Tibial nerve (tissue), 4 donors: ENCODE measurements at places on chromosomes 4 and X.
A peak's percentile ranks its signal among the peaks of the same experiment; 100 is the strongest.

GRCh38 chrX:85001344-85001743, 2.3 kb upstream of the APOOL start:
- H3K4me3 ChIP-seq = no peak overlapping the region
- H3K4me1 ChIP-seq = peaks cover 6% of the 10 kb centered on the region
- no peak overlapping the region for H3K27ac ChIP-seq

GRCh38 chr4:181148470-181148869, 1094.7 kb upstream of the TENM3 start:
- H3K27me3 ChIP-seq = no peaks in the 10 kb centered on the region
- no peak overlapping the region for H3K27ac ChIP-seq
- no peak for DNase-seq
- H3K36me3 ChIP-seq = no peaks in the 10 kb centered on the region
- no peak overlapping the region for H3K4me3 ChIP-seq

DNA sequence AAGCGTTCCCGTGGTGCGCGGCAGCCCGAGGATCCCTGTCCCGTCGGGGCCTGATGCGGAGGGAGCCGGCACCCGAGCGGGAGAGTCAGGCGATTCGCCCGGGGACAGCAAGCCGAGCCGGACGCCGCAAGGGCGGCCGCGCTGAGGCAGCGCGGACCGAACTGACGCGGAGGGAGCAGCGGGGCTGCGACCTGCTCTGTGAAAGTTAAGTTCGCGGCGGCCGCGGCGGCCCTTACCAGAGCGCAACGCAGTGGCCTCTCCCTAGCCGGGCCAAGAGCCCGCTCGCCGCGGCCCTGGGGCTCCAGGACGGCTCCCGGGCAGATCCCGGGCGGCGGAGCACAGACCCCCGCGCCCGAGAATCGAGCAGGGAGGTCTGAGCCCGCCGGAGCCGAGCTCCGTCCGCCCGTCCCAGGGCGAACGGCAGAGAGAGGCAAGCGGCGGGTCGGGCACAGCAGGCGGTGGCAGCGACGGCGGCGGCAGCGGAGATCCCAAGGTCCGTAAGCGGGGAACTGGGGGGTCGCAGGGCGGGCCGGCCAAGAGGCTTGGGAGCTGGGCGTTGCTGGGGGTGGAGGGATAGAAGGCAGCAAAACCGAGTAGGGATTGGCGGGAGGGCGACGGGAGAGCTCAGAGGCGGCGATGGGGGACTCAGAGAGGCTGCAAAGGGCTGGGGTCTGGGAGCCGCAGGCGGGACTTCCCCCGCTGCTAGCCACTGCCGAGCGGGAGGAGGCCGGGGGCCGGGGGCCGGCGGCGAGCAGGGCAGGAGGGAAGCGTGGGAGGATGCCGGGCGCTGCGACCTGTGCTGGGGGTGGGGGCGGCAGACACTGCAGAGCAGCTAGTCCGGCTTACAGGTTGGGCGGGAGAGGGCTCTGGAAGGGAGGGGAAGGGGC, 1.0 kb downstream of the GPR50 start:
- H3K36me3 ChIP-seq = no peaks in the 10 kb centered on the region
- no peak for DNase-seq
- H3K4me1 ChIP-seq = no peaks in the 10 kb centered on the region
- no peak overlapping the region for H3K4me3 ChIP-seq
- no peak overlapping the region for H3K27ac ChIP-seq

DNA sequence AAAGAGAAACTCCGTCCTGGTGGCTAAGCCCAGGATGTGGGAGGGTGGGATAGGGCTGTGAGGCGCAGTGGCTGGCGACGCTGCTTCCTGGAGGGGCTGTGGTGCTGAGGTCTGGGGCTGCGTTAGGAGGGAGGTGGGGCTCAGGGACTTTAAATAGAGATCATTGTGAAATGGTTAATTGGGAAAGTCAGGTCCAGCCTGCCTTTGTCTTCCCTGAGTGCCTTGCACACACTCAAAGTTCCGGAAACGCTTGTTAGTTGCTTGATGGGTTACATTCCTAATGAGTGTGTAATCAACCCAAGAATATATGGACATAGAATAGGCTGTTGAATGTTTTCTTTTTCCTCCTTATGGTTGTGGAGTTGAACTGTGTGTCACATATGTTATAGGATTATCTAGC, 55.7 kb upstream of the CLDN34 start:
- H3K27ac ChIP-seq = no peak overlapping the region
- no peaks in the 10 kb centered on the region for H3K27me3 ChIP-seq
- no peaks in the 10 kb centered on the region for H3K36me3 ChIP-seq
- no peaks in the 10 kb centered on the region for H3K4me1 ChIP-seq
- DNase-seq = no peak

GRCh38 chr4:66943112-66943511, 602.2 kb downstream of the CENPC start:
- no peaks in the 10 kb centered on the region for H3K36me3 ChIP-seq
- no peaks in the 10 kb centered on the region for H3K27me3 ChIP-seq
- DNase-seq = no peak
- no peak overlapping the region for H3K4me3 ChIP-seq
- H3K4me1 ChIP-seq = no peaks in the 10 kb centered on the region

DNA sequence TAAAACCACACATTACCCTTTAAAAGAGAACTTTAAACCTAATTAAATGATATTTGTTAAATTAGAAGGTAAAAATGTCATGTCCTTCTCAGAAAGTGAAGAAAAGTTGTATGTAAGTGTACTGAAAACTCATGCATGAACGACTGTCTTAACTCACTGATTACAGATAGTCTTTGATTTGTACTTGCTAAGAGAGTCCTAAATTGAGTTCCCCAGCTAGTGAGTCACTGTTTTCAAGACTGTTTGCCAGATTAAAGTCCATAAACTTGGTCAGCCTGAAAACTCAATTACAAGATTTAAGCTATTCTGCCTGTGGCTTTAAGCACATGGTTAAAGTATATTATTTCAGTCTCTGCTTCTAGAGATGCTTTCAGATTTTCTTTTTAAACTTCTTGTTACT, 124.9 kb upstream of the ZCCHC13 start:
- no peaks in the 10 kb centered on the region for H3K4me1 ChIP-seq
- H3K4me3 ChIP-seq = no peak overlapping the region
- no peak for DNase-seq
- no peaks in the 10 kb centered on the region for H3K27me3 ChIP-seq
- no peaks in the 10 kb centered on the region for H3K36me3 ChIP-seq

DNA sequence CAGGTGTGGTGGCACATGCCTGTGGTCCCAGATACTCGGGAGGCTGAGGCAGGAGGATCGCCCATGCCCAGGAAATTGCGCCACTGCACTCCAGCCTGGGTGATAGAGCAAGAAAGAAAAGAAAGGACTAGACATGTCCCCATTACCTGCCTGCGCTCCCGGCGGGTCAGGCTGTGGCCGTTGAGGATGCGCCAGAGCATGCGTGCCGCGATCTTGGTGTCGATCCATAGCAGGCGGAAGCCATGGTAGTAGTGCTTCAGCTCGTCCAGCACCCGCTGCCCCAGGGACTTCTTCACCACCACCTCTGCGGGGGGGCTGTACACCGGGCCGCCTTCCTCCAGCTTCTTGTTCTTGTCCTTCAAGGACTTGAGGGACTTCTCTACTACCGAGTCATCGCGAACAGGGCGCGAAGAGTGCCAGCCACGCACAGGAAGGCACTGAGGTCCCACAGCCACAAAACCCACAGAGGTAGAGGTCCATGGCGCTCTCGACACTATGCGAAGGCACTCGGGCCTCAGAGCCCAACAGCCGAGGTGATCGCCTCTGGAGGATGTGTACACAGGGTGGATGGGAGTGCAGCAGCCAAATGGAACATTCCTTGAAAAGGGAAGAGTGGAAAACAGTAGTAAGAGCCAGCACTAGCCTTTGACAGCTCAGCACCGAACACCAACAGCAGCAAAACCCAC, 14.6 kb downstream of the LETM1 start:
- H3K36me3 ChIP-seq = peaks cover 3% of the 10 kb centered on the region
- no peak for DNase-seq
- H3K27me3 ChIP-seq = no peaks in the 10 kb centered on the region
- peaks cover 29% of the 10 kb centered on the region for H3K4me1 ChIP-seq
- H3K4me3 ChIP-seq = no peak overlapping the region

DNA sequence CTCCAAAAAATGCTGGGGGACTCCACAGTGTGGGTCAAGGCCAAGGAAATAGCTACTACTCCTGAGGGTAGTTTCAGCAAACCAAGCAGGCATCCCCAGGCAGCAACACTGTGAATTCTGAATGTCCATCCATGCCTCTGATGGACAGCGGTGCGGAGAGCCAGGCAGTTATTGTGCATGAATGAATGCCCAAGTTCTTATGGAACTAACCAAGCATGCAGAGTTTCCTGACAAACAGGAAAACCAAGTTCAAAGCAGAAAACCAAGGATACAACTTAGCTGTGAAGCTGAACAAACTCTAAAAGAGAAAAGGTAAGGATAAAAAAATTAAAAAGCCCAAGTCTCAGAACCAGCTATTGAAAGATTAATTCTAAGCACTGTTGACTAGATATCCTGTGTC, 642.6 kb upstream of the HS3ST1 start:
- no peaks in the 10 kb centered on the region for H3K4me1 ChIP-seq
- no peak for DNase-seq
- no peak overlapping the region for H3K27ac ChIP-seq
- H3K36me3 ChIP-seq = no peaks in the 10 kb centered on the region

GRCh38 chr4:41185614-41186592, 28.4 kb downstream of the APBB2 start:
- no peaks in the 10 kb centered on the region for H3K36me3 ChIP-seq
- H3K4me3 ChIP-seq = no peak overlapping the region
- H3K27ac ChIP-seq = no peak overlapping the region
- no peaks in the 10 kb centered on the region for H3K4me1 ChIP-seq
- H3K27me3 ChIP-seq = no peaks in the 10 kb centered on the region

- no peaks in the 10 kb centered on the region for H3K4me1 ChIP-seq
- H3K27ac ChIP-seq = no peak overlapping the region
- H3K4me3 ChIP-seq = no peak overlapping the region
- H3K27me3 ChIP-seq = no peaks in the 10 kb centered on the region
Observed at GRCh38 chr4:107736924-107737448, 17.0 kb upstream of the PAPSS1 start.

DNA sequence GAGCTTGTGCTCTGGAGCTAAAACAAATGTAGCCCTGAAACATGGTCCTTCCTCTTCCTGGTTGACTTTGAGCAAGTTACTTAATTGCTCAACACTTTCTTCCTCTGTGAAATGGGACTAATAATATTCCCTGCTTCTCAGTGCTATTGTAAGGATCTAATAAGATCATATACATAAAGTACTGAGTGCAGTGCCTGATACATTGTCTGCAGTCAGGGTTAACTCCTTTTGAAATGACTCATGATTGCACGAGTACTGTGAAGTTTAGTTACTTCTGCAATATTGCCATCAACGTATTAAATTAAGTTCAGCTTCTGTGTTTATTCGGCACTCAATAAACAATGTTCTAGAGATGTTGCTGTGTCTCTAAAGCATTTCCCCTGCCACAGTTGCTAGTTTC, 91.8 kb upstream of the HPRT1 start:
- H3K36me3 ChIP-seq = no peaks in the 10 kb centered on the region
- H3K4me1 ChIP-seq = no peaks in the 10 kb centered on the region
- no peak overlapping the region for H3K27ac ChIP-seq
- H3K27me3 ChIP-seq = no peaks in the 10 kb centered on the region

- no peaks in the 10 kb centered on the region for H3K27me3 ChIP-seq
- no peaks in the 10 kb centered on the region for H3K4me1 ChIP-seq
- DNase-seq = no peak
- H3K27ac ChIP-seq = no peak overlapping the region
- H3K4me3 ChIP-seq = no peak overlapping the region
Observed at GRCh38 chrX:19904778-19905367, 17.5 kb upstream of the SH3KBP1 start.

GRCh38 chr4:6470502-6471306, 1.7 kb downstream of the PPP2R2C start:
- H3K27ac ChIP-seq = no peak overlapping the region
- H3K4me1 ChIP-seq = no peaks in the 10 kb centered on the region
- no peaks in the 10 kb centered on the region for H3K36me3 ChIP-seq

- no peaks in the 10 kb centered on the region for H3K27me3 ChIP-seq
- H3K4me1 ChIP-seq = peaks cover 9% of the 10 kb centered on the region
- no peak overlapping the region for H3K4me3 ChIP-seq
- H3K36me3 ChIP-seq = no peaks in the 10 kb centered on the region
- no peak overlapping the region for H3K27ac ChIP-seq
- DNase-seq = peak; percentile 7
Observed at GRCh38 chrX:139826065-139827044, 106.5 kb downstream of the ATP11C start.

- H3K27me3 ChIP-seq = no peaks in the 10 kb centered on the region
- no peaks in the 10 kb centered on the region for H3K36me3 ChIP-seq
- no peak overlapping the region for H3K4me3 ChIP-seq
- no peak overlapping the region for H3K27ac ChIP-seq
- H3K4me1 ChIP-seq = no peaks in the 10 kb centered on the region
Observed at GRCh38 chr4:27515140-27515539, 654.5 kb downstream of the STIM2 start.

DNA sequence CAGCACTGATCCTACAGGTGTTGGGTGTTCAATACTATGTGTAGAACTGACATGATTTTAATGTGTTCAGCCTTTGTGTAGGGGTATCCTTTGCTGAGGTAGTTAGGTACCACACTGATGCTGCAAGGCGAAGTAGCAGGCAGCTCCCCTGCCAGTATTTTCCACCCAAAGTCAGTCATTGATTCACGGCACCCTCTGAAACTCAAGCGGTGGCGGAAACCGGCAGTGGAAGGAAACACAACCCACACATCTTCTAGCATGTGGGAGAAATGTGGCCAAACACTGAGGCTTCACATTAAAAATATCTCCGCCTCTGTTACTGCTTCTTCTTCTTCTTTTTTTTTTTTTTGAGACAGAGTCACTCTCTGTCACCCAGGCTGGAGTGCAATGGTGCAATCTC, 126.3 kb downstream of the AASDH start:
- no peak overlapping the region for H3K27ac ChIP-seq
- no peaks in the 10 kb centered on the region for H3K36me3 ChIP-seq
- DNase-seq = no peak
- H3K27me3 ChIP-seq = no peaks in the 10 kb centered on the region
